Thymus (tissue), 14 donors: ENCODE measurements at places on chromosomes 7 and 10.
A peak's percentile ranks its signal among the peaks of the same experiment; 100 is the strongest.

DNA sequence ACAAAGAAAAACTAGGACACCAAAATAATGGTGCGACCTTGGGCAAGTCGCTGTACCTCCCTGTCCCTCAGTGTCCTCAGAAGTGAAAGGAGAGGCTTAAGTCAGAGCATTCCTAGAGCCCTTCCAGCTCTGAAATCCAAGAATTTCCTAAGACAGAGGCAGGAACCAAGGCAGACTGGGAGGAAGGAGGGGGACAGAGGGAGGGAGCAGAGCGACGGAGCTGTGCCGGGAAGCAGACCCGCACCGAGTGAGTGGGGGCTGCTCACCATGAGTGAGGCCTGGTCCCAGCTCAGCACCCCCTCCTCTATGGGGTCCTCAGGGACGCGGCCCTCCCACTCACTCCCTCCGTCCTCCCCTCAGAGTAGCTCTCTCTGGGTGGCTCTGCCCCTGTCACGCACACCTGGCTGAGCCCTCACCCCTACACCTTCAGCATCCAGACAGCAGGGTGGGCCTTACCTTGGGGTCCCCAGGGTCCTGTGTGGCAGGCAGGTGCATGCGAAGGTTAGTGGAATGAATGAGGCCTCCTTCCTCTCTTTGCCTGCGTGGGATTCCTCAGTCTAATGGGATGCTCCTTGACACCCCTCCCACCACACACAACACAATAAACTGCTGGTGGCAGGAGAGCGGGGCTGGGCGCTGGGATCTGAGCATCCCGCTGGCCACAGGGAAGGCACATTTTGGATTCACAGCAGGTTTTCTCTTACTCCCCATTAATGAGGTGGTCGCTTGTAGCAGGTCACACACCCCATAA lies 4.6 kb upstream of the SMARCD3 start:
- H3K27ac ChIP-seq = no peak overlapping the region
- DNase-seq = no peak
- peaks cover 8% of the 10 kb centered on the region for H3K4me1 ChIP-seq
- no peak overlapping the region for H3K4me3 ChIP-seq
- H3K27me3 ChIP-seq = peaks cover 50% of the 10 kb centered on the region

- H3K4me1 ChIP-seq = no peaks in the 10 kb centered on the region
- no peak for DNase-seq
- H3K27me3 ChIP-seq = peaks cover 2% of the 10 kb centered on the region
- H3K4me3 ChIP-seq = no peak overlapping the region
Measured at GRCh38 chr7:43522406-43523156, 60.3 kb upstream of the STK17A start.

DNA sequence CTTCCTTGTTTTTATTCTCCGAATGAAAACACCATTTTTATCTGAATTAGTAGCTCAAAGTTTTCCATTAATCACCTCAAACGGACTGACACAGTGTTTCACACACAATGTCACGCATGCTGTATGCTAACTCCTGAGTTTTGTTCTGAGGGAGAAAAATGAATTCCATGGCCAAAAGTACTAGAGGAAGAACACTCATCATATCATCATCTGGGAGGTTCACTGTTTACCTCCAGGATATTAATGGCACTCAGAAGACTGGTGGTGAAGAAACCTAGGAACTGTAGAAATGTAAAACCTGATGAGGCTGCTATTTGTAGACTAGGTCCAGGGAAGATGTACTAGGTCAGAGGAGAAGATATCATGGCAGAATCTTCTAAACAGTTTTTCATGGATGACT lies 395.6 kb upstream of the ETV1 start:
- no peaks in the 10 kb centered on the region for H3K27me3 ChIP-seq
- no peaks in the 10 kb centered on the region for H3K36me3 ChIP-seq
- no peaks in the 10 kb centered on the region for H3K4me1 ChIP-seq
- DNase-seq = no peak

DNA sequence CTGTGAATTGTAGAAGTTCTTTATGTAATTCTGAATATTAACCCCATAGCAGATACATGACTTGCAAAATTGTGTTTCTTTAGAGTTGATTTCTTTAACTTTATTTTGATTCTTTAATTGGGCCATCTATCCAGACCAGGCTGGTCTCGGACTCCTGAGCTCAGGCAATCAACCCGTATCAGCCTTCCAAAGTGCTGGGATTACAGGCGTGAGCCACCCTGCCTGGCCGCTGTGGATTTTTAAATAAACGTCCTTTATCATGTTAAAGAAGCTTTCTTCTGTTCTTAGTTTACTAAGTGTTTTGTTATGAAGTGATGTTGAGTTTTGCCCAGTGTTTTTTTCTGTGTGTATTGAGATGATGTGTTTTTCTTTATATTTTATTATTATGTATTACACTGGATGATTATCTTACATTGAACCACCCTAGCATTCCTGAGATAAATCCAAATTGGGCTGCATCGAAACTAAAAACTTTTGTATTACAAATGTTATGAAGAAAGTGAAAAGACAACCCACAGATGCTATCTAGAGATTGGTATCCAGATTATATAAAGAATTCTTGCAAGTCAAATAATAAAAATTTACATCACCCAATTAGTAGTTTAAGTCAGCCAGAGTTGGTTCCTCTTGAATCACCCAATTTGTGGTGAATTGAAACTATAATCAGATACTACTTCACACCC lies 118.1 kb downstream of the TPST1 start:
- H3K4me1 ChIP-seq = no peaks in the 10 kb centered on the region
- no peak overlapping the region for H3K4me3 ChIP-seq
- no peak for DNase-seq

- H3K27me3 ChIP-seq = no peaks in the 10 kb centered on the region
- no peaks in the 10 kb centered on the region for H3K36me3 ChIP-seq
- H3K27ac ChIP-seq = no peak overlapping the region
- no peaks in the 10 kb centered on the region for H3K4me1 ChIP-seq
- no peak for DNase-seq
Measured at GRCh38 chr7:113026941-113027340, 59.7 kb downstream of the GPR85 start.

- H3K27me3 ChIP-seq = no peaks in the 10 kb centered on the region
- H3K36me3 ChIP-seq = no peaks in the 10 kb centered on the region
- no peak for DNase-seq
- H3K4me3 ChIP-seq = no peak overlapping the region
- no peak overlapping the region for H3K27ac ChIP-seq
Measured at GRCh38 chr7:33076737-33077136, 14.2 kb upstream of the NT5C3A start.

DNA sequence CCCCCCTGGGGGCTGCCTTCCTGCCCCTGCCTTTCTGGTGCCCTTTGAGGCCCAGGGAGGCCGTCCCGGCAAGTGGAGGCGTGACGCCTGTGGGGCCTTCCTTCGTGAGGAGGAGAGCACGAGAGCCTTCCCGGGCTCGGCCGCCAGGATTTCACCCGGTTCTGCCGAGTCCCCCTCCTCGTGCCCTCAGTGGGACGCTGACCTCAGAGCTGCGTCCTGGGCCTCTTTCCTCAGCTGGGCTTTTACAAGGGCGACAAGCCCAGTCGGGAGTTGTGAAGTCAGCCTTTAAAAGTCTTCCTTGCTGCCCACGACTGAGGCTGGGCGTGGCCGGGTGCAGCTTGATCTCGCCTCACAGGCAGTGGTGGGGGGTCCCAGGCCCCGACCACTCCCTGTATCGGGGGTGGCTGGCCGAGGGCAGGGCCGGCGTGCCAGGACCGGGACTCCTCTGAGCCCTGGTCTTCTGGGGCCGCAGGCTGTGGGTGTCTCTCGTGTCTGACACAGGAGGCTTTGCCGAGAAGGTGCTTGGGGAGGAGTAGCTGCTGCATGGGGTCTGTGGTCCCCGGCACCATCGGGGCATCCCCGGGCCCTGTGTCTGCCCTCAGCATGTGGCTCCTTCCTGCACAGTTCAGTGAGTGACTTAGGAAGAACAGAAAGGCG lies 41.8 kb downstream of the FAM20C start:
- H3K27me3 ChIP-seq = no peaks in the 10 kb centered on the region
- no peaks in the 10 kb centered on the region for H3K4me1 ChIP-seq

GRCh38 chr10:73263693-73264347 lies 11.4 kb upstream of the MRPS16 start:
- DNase-seq = no peak
- no peak overlapping the region for H3K27ac ChIP-seq
- no peaks in the 10 kb centered on the region for H3K36me3 ChIP-seq
- no peaks in the 10 kb centered on the region for H3K4me1 ChIP-seq
- H3K4me3 ChIP-seq = no peak overlapping the region

- H3K27me3 ChIP-seq = peaks cover 9% of the 10 kb centered on the region
- H3K36me3 ChIP-seq = no peaks in the 10 kb centered on the region
- no peak overlapping the region for H3K4me3 ChIP-seq
- no peak overlapping the region for H3K27ac ChIP-seq
- DNase-seq = no peak
Measured at GRCh38 chr10:114102256-114102655, 58.6 kb downstream of the ADRB1 start.

DNA sequence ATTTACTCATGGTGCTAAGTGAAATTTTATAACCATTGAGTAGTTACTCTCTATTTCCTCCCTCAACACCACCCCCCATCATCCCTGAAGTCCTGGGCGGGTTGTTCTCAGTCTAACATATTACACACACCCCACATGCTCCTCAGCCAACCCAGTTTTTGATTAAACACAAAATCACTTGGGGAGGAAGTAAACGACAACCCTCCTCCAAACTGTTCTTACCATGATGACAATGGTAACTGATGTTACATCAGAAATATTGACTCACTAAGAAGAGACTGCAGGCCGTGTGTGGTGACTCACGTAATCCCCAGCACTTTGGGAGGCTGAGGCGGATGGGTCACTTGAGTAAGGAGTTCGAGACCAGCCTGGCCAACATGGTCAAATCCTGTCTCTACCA lies 44.2 kb downstream of the RAB11FIP2 start:
- no peak overlapping the region for H3K27ac ChIP-seq
- peaks cover 7% of the 10 kb centered on the region for H3K36me3 ChIP-seq
- H3K27me3 ChIP-seq = no peaks in the 10 kb centered on the region
- no peaks in the 10 kb centered on the region for H3K4me1 ChIP-seq
- DNase-seq = no peak

GRCh38 chr10:127853868-127854768 lies 38.6 kb downstream of the CLRN3 start:
- H3K27ac ChIP-seq = no peak overlapping the region
- DNase-seq = peak; percentile 13
- no peaks in the 10 kb centered on the region for H3K36me3 ChIP-seq
- H3K27me3 ChIP-seq = peaks cover 8% of the 10 kb centered on the region
- no peaks in the 10 kb centered on the region for H3K4me1 ChIP-seq

GRCh38 chr10:33798754-33799153 lies 464.3 kb upstream of the NRP1 start:
- no peaks in the 10 kb centered on the region for H3K36me3 ChIP-seq
- H3K27ac ChIP-seq = no peak overlapping the region
- no peaks in the 10 kb centered on the region for H3K4me1 ChIP-seq
- no peak overlapping the region for H3K4me3 ChIP-seq
- no peak for DNase-seq
- H3K27me3 ChIP-seq = no peaks in the 10 kb centered on the region

GRCh38 chr10:3926675-3927525 lies 141.9 kb upstream of the KLF6 start:
- H3K27me3 ChIP-seq = no peaks in the 10 kb centered on the region
- no peak for DNase-seq
- H3K36me3 ChIP-seq = no peaks in the 10 kb centered on the region
- H3K4me1 ChIP-seq = no peaks in the 10 kb centered on the region

DNA sequence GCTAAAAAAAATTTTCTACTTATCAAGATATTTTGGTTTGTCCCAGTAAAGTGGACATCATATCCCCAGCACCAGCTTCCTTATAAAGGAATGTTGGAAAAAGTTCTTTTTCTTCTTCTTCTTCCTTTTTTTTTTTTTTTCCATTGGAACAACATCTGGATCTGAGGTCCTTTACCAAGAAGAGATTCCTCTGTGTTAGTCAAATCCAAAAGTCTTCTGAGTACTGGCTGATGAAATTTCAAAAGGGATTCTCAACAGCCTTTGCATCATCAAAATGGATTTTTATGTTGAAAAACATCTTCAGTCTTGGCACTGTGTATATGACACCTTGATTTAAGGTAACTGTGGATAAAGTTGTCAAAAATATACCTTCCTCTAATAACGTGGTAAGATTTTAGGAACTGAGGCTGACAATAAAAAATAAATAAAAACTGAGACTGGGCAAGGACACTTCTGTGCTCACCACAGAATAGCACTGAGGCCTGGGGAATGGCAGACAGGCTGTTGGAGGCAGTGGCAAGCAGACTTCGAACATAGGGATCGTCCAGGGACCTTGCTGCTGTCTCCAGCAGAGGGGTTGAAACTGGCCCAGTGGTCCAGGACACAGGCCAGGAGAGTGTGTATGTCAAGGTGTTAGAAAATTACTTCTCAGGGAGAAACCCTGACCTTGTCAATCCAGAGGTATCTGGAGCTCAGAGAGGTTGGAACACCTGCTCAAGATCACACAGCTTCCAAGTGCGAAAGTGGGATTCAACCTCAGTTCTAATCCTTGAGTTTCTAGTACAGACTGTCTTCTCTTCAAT lies 130.4 kb downstream of the PTPN20 start:
- no peak overlapping the region for H3K27ac ChIP-seq
- H3K4me1 ChIP-seq = no peaks in the 10 kb centered on the region
- no peaks in the 10 kb centered on the region for H3K27me3 ChIP-seq
- no peak overlapping the region for H3K4me3 ChIP-seq
- no peak for DNase-seq
- H3K36me3 ChIP-seq = no peaks in the 10 kb centered on the region

DNA sequence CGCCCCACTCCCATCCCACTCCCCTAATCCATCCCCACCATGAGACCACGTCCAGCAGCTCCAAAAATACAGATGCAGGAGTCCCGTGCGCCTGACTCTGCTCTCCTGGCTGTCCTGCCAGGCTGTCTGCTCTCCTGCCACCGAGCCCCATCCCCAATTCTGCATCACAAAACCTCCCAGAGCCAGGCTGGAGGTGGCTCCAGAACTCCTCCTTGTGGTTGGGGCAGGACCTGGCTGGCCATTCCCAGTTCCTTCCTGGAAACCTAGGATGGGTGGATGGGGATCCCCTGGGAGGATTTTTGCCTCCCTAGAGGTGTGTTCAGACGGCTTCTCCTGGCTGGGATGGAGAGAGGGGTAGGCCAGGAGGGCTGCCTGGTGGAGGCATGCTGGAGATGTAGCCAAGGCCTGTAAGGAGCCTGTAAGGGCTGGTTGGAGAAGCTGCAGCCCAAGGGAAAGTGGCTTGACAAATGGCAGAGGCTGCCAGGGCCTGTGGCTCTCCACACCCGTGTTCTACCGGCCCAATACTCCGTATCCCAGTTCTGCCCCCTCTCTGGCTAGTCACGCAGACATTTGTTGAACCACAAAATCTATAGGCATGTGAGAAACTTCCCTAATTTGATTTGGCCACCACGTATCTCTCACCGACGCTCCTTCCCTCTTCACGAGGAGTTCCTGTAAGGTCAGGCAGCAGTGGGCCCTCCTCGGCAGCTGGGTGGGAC lies 99.3 kb downstream of the ARHGAP22 start:
- H3K4me3 ChIP-seq = no peak overlapping the region
- peaks cover 10% of the 10 kb centered on the region for H3K4me1 ChIP-seq
- H3K27ac ChIP-seq = no peak overlapping the region
- DNase-seq = no peak
